ENCODE measurements at places on chromosomes 3 and 15.

DNA sequence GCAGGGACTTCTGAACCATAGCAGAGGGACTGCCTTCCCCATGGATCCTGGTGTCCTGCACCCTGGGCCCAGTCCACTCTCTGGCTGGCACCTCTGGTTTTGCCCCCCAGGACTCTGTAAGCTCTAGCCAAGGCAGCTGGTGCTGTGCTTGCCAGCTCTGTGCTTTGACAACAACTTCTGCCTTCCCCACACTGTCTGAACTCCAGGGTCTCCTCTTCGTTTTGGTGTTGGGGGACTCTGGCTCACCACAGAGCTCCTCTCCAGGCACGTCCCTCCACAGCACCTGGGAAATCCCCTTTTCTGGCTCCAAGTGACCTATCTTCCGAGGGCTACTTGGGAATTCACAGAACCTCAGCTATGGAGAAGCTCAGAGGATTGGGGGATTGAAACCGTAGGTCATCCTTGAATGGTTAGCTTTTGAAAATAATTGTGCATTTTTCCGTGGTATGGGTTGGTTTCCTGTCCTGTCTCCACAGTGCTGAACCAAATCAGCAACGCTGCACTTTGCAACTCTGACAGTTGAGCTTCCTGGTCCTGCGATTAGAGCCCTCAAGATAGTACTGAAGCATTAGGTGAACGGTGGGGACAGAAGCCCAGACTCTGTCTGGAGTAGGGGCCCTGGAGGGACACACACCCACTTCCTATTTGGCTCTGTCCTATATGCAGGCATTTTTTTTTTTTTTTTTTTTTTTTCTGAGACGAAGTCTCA lies 152.4 kb downstream of the APBA2 start:
- DNase-seq = no peak

GRCh38 chr15:29921130-29921601 lies 98.9 kb upstream of the TJP1 start:
- DNase-seq = no peak

- no peak for DNase-seq
Observed at GRCh38 chr3:71310359-71310979, 273.1 kb downstream of the FOXP1 start.

DNA sequence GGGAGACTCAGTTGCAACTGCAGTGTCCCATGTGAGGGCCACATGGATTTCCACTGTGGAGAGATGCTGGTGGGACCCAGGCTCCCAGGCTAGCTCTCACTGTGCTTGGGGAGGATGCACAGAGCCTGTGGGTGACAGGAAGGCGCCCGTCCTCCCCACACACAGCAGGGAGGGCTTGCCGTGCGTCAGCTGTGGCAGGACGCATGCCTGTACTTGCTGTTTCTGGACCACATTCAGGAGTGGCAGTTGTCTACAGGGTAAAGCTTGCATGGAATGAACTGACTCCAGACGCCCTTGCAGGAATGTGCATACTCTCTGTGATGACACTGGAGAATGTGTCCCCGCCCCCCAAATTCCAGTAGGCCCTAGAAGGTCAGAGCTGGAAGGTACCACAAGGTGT lies 63.8 kb upstream of the SNRPA1 start:
- DNase-seq = no peak

DNA sequence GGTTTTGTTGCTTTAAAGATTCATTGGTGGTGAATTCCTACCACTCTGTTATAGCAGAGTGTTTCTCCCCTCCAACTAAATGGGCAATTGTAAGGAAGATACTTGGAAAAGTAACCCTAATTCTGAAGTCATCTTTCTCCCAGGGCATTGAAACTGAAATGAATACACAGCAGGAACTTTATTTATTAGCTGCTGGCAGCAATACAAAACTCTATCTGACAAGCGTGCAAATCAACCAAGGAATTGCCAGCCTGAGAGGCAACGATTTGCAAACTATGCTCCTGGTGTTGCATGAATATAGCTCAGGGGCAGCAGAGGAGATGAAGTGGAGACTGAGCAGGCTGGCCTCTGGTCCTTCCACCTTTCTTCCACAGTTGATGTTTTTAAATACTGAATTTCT lies 48.9 kb downstream of the CD200R1 start:
- DNase-seq = no peak

DNA sequence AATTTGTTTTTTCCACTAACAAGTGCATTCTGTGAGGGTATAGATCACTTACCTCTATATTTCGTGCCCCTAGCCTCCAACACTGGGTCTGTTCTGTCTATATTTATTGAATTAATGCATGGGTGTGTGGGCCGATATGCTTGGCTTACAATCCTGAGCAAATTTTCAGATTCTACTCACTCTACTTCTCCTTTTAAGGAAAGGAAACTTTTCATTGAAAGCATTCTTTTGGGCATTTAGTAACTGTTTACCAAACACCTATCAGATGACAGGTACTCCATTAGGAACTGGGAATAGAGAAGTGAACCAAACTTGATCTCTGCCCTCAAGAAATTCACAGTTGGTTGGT lies 60.5 kb downstream of the TLE3 start:
- no peak for DNase-seq

GRCh38 chr15:69578252-69578651 lies 125.6 kb downstream of the RPLP1 start:
- no peak for DNase-seq

- no peak for DNase-seq
Observed at GRCh38 chr3:108505811-108506210, 4.6 kb downstream of the MYH15 start.

GRCh38 chr3:99700631-99701268 lies 62.4 kb downstream of the COL8A1 start:
- DNase-seq = no peak

- DNase-seq = no peak
Observed at GRCh38 chr3:29263476-29263875, 17.4 kb upstream of the RBMS3 start.

GRCh38 chr3:54983266-54984099 lies 55.6 kb upstream of the LRTM1 start:
- DNase-seq = no peak

DNA sequence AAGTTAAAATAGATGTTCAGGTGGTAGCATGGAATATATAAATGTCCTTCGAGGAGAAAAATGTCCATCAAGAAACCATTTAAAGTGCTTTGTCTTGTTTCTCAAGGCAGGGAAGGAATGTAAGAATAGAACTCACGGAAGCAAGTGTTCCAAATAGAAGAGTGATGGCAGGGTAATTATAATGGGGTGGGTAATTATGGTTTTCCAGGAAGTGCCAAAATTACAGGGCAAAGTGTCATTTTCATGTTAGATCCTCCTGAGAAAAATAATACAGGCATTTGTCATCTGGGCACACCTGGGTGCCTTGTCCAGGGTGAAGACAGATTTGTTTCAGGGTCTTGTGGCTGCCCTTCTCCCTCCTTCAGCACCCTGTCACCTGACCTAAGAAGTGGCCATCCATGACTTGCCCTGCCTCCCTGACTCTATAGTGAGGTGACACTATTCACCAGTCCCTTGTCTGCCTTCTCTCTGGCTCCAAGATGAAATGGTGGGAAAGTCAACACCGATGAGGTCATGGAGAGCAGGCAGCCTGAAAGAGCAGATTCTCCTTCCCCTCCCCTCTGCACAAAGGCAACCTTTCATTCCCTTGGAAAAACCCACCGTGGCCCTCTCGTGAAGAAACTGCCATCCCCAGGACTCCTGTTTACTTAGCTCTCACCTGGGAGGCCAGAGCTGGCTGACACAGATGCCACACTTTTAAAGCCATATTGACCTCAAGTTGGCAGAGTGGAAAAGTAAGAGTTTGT lies 45.1 kb upstream of the AMOTL2 start:
- no peak for DNase-seq

- no peak for DNase-seq
Observed at GRCh38 chr3:174132006-174132405, 727.1 kb upstream of the NAALADL2 start.

- DNase-seq = no peak
Observed at GRCh38 chr3:69764121-69764741, 25.0 kb downstream of the MITF start.

DNA sequence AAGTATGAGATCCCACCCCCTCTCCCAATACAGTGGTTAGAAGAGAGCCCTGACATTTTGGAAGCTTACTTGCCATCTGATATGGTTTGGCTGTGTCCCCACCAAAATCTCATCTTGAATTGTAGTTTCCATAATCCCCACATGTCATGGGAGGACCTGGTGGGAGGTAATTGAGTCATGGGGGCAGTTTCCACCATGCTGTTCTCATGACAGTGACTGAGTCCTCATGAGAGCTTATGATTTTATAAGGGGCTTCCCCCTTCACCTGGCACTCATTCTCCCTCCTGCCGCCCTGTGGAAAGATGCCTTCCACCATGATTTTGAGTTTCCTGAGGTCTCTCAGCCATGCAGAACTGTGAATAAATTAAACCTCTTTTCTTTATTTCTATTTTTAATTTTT lies 28.8 kb upstream of the HES1 start:
- DNase-seq = no peak

- DNase-seq = no peak
Observed at GRCh38 chr3:185009650-185010049, 143.2 kb downstream of the C3orf70 start.

DNA sequence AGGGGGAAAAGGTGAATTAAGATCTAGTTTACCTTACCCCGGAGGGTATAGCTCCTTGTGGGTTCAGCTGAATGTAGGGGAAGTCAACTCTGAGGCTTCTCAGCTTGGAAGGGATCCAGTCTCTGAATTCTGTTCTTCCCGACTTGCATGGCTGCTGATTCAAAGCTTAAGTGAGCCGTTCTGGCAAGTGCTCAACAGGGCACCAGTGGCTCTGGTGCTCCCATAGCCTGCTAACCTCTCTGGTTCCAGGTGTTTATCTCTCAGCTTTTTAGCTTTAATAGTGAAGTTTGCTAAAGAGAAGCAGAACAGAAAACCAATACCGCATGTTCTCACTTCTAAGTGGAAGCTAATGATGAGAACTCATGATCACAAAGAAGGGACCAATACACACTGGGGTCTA lies 46.3 kb upstream of the RBP1 start:
- no peak for DNase-seq

GRCh38 chr3:16130066-16130465 lies 44.4 kb upstream of the GALNT15 start:
- DNase-seq = no peak

- DNase-seq = no peak
Observed at GRCh38 chr15:58631319-58631718, 118.2 kb downstream of the ADAM10 start.

DNA sequence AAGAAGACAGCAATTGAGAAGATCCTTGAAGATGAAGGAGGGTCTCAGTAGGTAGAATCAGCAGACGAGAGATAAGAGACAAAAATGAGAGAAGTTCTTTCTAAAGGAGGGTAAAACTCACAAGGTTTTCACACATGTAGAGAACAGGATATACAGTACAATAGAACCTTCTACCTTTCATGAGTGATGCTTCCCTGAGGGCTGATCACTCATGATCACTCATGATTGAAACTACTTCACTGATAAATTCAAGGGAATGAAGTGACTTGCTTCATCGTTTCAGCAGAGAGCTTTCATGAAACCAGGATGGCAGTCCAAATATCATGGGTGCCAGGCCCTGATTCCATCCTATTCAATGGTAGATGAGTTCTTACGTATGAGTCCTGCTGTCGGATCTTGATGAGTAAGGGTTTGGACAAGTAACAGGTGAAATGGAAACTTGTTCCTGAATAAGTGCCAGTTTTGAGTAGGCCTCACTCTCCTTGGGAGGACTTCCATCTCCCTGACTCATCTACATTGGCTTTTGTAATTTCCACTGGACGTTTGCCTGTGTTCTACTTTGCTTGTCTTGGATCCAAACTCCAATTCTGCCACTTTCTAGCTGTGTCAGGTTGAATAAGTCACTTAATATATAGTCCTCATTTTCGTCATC lies 9.6 kb upstream of the CLDN16 start:
- no peak for DNase-seq

GRCh38 chr3:137332297-137332696 lies 374.5 kb downstream of the IL20RB start:
- DNase-seq = no peak

DNA sequence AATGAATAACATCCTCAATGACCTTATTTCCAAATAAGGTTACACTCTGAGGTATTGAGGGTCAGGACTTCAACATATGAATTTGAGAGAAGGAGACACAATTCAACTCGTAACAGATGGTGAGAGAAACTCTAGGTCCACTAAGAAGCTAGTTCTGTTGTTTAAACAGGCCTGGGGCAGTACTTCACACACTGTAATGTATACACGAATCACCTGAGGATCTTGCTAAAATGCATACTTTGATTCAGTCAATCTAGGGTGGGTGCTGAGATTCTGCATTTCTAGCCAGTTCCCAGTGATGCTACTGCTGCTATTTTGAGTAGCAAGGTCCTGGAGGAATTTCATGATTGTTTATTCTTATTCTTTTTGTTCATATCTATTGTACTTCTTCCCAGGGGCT lies 186.8 kb downstream of the SATB1 start:
- no peak for DNase-seq

- no peak for DNase-seq
Observed at GRCh38 chr3:187082758-187083375, 56.4 kb downstream of the RPL39L start.

All from HAP-1 (cell line).